AG04450 (cell line): ENCODE measurements at places on chromosomes 5 and 9.
A peak's percentile ranks its signal among the peaks of the same experiment; 100 is the strongest.

DNA sequence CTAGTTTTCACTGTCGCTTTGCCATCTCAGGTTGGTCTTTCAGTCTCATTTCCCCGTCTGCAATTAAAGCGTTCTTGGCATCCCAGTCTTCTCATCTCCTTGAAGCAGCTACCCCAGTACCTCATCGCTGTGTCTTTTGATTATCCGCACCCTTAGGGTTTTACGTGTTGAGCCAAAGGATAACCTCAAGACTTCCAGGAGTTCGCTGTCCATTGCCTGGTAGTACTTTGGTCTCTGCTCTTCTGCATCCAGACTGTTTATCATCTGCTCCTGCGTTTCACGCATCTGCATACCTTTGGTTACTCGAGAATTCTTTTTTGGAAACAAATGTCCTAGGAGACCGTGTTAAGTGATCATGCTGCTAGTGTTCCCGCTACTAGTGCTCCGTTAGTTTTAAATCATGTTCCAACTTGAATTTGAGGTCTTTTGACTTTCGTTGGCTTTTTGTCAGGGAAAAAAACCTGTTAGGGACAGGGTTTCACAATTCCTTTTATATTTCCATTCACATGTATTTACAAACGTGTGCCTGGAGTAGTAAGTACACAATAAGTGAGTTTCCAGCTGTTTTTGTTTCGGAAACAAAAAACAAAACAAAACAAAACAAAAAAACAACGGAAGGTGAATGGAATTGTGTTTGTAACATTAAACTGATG is 888 bp downstream of the RABGAP1 start:
- DNase-seq: peak; percentile 42

DNA sequence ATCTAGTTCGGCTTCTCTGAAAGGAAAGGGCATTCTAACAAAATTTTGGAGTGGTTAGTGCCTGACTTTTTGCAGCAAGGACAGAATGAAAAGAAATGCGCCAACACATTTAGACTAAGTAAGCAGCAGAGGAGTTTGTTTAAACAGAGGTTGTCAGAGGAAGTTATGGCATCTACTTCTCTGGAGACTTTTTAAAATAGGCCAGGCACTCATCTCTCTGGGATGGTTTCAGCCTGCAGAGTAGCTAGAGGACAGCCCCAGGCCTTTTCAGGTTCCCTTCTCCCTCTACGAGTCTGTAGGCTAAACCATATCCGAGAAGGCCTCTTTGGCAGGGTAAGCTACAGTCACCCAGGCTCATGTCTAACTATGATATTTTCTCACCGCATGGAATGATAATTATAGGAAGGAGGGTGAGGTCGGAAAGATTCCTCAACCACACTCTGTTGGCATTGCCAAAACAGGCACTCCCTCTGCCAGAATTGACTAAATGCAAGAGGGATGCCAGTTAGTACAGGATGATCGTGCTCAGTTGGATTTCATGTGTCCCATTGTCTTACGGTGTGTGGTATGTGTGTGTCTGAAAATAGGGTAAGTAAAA is 1.4 kb upstream of the CTXN3 start:
- DNase-seq: no peak

DNA sequence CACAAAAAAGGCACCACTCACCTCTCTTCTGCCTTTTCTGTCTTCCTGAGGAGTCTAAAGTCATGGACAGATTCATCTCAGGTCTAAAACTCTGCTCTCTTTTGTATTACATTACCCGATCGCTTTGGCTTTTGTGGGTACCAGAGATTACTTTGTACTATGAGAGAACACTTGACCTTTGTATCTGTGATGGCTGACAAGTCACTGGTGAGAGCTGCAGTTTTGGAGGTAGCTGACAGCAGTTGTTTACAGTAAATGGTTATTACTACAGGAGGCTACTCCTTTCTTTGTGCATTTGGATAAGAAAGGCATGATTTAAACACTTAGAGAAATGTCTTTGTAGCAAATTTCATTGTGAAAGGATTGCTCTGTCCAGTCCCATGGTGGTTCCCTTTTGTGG is 307.3 kb downstream of the FBXL17 start:
- DNase-seq: no peak

GRCh38 chr5:32566319-32567111 is 18.8 kb upstream of the SUB1 start:
- no peak for DNase-seq

- DNase-seq: no peak
Measured at GRCh38 chr5:78661691-78662090, 13.1 kb upstream of the LHFPL2 start.

GRCh38 chr9:5617749-5618148 is 11.2 kb upstream of the RIC1 start:
- no peak for DNase-seq

- DNase-seq: no peak
Measured at GRCh38 chr9:131835151-131835910, 95.5 kb upstream of the RAPGEF1 start.

- DNase-seq: no peak
Measured at GRCh38 chr5:55691265-55692105, 20.6 kb downstream of the SLC38A9 start.

DNA sequence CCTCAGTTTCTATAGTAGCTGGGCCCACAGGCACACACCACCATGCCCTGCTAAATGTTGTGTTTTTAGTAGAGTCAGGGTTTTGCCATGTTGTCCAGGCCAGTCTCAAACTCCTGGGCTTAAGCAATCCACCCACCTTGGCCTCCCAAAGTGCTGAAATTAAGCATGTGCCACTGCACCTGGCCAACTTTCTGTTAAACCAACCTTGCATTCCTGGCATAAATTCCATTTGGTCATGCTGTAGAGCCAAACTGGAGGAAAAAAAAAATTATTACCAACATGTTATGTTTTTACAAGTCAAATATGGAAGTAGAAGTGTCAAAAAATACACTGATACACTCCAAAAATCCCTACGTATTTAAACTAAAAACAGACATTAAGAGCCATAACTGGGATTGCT is 54.1 kb downstream of the ERMP1 start:
- DNase-seq: no peak

DNA sequence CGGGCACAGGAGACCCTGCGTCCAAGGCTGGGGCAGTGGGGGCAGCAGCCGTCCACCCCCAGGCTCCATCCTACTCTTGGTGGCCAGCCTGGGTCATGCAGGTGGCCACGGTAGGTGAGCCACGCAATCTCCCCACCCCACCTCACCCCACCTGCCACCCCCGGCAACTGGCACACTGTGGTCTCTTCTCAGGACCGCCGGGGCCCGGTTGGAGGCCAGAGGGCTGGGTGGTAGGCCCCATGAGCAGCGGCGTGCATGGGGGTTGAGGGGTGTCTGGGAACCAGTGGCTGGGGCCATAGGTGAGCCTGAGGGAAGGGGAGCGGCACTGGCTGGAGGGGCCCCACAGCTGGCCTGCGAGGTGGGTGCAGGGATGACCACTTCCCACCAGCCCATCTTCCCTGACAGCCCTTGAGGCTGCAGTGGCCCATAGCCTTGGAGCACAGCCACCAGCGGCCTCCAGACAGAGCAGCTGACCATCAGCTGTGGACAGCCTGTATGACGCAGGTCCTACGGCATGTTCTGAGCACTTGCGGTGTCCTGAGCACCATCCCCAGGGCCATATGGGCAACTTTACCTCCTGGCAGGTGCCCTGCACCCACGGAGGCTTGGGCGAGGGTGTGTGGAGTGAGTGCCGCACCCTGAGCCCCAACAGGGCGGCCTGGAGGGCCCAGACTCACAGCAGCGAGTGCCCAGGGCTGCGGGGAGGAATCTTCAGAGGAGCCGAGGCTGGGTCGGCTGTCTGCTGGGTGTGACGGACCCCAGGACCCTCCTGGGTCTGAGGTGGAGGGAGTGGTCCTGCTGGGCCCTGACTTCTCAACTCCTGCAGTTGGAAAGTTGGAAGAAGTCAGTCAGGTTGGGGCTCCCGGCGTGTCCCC is 47.4 kb downstream of the KCNT1 start:
- DNase-seq: no peak

DNA sequence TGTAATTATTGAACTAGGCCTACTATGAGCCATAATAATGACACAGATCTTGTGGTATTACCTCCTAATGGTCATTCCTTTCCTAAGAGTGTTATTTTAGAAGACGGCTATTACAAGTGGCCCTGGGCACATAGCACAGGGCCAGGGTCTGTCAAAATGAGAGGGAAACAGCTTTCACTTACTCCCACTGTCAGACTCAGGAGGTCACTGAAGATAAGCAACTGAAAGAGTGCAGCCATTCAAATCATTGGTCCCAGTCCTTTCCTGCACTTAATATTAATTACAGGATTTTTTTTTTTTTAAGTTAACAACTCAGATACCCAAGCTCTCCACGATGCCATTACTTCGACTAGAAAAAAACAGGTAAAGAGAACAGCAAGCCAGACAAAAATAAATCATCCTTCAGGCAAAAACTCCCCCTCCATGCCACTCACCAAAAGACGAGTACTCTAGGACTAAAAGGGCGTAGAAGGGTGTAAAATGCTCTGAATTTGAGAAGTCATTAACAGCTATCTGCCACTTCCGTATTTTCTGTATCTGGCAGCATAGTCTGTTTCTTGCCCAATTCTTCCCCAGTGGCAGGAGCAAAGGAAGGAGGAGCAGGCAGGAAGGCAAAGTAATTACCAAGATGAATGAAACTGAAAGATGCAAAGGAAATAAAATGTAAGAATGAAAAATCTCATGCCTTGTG is 87.4 kb downstream of the ZNF608 start:
- DNase-seq: no peak

DNA sequence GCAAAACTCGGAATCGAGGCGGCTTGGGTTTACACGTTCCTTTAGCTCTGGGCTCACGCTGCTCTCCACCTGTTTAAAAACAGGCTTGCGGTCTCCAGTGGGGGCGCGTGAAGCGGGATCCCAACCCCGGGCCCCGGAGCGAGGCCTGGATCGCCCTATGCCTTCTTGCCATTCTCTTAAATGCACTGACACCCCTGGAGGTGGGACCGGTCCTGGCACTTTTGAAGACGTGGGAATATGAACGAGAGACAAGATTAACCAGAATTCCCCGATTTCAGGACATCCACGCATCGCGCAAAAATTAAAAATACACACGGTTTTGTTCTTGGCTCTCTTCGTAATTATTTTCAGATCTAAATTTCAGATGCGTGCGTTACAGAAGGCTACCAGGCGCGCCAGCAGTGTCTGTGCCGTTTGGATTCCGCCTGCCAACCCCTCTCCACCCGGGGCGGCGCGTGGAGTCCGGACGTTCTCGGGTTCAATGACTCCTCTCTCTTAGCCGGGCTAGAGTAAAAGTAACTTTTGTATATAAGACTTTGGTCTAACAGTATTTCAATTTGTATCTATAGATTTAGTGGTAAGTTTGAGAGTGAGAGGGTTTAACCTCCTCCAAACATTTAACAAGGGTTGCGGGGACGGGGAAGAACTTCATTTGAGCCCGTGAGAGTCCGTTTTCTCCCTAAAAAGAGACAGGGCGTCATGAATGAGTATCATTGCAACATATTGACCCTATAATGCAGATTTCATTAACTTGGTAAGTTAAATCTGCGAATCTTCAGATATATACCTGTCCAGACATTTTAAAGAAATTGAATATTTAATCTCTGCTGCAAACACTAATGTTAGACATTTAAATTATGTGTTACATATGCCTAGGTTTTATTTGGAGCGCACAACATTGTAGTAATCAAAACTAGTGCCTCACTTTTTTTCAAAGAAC is 3.8 kb downstream of the FOXD1 start:
- DNase-seq: no peak

GRCh38 chr9:129497005-129497812 is 123.7 kb downstream of the C9orf50 start:
- DNase-seq: no peak

DNA sequence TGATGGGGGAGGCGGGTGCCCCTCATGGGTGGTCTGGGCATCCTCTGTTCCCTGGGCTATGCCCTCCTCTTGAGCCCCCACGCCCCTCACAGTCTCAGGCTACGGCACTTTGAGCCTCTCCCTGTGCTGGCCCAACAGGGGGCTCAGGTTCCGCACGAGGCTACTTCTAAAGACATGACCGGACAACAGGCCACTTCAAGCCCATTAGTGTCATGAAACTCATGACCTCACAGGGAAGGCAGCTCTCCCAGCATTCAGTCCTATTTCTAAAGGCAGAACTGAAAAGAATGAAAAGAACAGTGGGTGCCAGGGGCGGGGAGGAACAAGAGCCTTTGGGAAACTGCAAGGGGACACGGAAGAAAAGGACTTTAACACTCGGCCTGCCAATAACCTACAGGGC is 45.0 kb downstream of the COL23A1 start:
- no peak for DNase-seq

DNA sequence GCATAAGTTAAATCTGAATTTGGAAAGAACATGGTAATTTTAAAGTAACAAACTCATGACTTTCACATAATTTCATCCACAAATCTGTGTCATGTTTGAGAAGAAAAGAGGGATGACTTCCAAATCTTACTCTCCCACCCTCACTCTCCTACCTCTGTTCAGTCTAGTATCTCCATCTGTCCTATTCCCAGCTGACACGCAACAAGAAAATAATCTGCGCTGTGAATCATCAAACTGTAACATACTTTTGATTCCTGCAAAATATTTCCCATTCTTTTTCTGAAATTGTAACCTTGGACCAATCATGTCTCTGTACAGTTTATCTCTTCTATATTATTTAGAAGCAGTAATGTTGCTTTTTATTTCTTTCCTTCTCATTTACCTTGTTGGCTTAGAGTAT is 91.4 kb downstream of the SLC12A2 start:
- DNase-seq: no peak

DNA sequence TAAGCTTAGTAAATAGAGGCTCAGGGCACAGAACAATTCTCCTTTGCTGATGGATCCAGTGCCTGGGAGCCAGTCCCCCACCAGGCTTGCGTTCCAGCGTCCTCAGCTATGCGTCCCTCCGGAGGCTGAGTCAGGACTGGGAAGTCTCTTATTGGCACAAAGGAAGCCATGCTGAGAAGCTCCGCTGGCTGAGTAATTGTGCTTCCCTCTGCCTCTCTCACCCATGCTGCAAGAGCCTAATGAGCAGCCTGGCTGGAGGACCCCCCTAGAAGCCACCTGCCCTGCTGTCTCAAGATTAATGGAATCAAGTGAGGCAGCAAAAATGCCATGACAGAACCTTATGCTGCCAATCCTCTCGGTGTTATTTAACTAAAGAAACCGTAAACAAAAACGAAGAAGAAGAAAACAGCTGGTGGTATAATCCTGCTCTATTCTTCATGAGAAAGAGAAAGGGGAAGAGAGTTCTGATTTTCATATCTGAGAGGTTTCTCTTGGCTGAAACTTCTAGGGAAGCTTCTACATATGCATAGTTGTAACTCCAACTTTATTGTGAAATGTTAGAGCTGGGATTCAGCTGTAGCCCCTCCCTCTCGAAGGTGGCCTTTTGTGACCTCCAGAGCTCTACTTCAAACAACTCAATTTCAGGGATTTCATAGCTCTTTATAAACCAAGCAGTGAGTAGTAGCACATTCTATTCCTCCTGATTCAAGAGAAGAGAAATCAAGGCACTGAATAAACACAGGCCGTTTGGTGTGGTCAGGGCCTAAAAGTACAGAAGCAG is 185.4 kb upstream of the SEMA6A start:
- DNase-seq: no peak
